ENCODE measurements at places on chromosomes 11 and 22. TPM values are rescaled to one million over a fixed set of nuclear protein-coding genes. Genes with fewer than 3 reads are reported as not detected.

Gene OR6A2
- total RNA-seq, result 0.05 TPM

Gene ZNF74
- 9.2 TPM for total RNA-seq

Gene IGLL5
- not detected for total RNA-seq

Gene OR2AT4
- total RNA-seq, result not detected

DNA sequence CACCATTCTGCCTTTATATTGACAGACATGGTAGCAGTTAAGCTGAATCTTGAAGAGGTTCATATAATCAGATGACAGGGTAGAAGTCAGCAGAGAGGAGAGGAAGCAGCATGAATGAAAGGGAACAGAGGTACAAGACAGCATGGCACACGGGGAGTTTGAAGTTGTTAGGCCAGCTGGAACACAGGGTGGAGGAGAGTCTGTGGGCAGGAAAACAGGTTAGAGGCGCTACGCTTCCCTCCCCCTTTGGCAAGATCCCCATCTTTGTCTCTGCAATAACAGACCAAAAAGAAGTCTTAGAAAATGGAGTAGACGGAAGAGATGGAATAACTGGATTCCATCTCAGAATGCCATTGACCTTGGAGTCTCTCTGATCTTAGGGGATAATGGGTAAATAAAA lies 20.0 kb upstream of the NDUFC2 start:
- H3K36me3 ChIP-seq, result peaks cover 42% of the 10 kb centered on the region
- no peak overlapping the region for H3K4me3 ChIP-seq
- no peaks in the 10 kb centered on the region for H3K27me3 ChIP-seq
- no peak overlapping the region for H3K27ac ChIP-seq
- DNase-seq, result no peak

GRCh38 chr11:104944076-104944475 lies 24.3 kb downstream of the CASP4 start:
- no peaks in the 10 kb centered on the region for H3K27me3 ChIP-seq
- no peak for DNase-seq
- H3K4me3 ChIP-seq, result no peak overlapping the region
- peaks cover 13% of the 10 kb centered on the region for H3K4me1 ChIP-seq

DNA sequence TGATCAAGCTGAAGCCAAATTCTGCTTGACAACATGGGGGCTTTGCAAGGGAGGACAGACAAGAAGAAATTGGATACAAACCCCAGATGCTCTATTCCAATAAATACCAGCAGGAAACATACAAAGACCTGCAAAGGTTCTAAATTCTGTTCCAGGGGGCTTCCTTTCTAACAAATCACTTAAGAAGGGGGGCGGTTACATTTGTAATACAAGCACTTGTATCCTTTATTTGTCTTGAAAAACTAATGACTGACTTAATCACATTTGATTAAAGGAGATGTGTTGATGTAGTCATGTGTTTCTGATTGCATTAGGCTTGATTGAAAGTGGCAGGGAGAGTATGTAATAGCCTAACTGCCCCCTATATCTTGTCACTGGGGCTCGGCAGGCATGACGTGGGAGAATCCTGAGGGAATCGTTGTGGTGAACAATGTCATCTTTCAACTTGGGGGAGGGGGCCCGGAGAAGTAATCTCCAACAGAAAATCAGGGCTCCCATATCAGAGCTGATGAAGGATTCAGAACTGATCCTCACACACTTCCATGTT lies 361.7 kb downstream of the INSC start:
- H3K27ac ChIP-seq, result no peak overlapping the region
- no peak for DNase-seq
- no peaks in the 10 kb centered on the region for H3K4me1 ChIP-seq
- H3K36me3 ChIP-seq, result no peaks in the 10 kb centered on the region
- H3K27me3 ChIP-seq, result no peaks in the 10 kb centered on the region

DNA sequence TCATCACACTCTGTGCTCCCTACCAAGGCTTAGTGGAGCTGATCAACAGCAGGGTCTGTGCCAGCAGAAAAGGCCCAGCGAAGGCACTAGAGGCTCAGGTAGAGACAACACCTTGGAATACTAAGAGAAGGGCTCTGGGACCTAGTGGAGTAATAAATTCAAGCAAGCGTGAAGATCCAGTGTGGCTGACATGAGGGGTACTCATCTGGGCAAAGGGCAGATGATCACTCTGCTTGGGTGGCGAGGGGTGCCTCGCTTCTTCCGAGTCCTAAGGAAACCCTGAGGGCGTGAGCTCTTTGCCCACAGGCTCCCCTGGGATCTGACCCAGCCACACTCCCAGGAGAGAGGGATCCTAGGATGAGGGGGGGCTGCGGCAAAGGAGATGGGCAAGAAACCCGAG lies 3.5 kb upstream of the TPBGL start:
- no peaks in the 10 kb centered on the region for H3K36me3 ChIP-seq
- peaks cover 4% of the 10 kb centered on the region for H3K4me1 ChIP-seq
- H3K27me3 ChIP-seq, result peaks cover 28% of the 10 kb centered on the region
- no peak overlapping the region for H3K4me3 ChIP-seq
- H3K27ac ChIP-seq, result no peak overlapping the region
- no peak for DNase-seq

DNA sequence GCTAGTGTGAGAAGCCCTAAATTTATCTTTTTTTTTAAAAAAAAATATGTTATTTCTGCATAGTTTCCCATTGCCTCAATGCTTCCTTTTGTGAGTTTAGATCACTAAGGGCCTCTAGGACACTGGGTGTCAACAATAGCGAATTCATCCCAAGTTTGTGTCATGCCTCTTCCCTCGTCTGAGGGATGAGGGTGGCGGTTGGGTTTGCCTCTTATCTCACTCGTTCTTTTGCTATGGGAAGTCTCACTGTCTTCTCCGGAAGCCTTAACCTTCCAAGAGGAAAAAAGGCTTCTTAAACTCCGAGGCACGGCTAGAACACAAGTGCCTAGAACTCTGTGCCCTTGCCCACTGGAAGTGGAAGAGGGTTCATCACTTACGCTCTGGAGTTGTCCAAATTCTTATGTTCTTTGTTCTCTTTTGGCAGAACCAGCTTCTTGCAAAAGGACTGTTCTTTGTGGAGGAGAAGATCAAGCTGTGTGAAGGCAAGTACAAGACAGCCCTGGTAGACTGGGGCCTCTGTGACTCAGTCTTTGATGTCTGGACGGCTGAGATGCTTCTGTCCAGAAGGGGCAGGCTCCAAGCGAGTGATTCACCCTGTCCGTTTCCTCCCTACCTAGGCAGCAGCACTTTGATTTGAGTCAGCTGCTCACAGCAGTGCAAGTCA lies 78.5 kb downstream of the TRAF6 start:
- no peak overlapping the region for H3K27ac ChIP-seq
- H3K4me1 ChIP-seq, result no peaks in the 10 kb centered on the region
- no peak overlapping the region for H3K4me3 ChIP-seq
- no peak for DNase-seq
- H3K27me3 ChIP-seq, result peaks cover 12% of the 10 kb centered on the region
- H3K36me3 ChIP-seq, result no peaks in the 10 kb centered on the region

DNA sequence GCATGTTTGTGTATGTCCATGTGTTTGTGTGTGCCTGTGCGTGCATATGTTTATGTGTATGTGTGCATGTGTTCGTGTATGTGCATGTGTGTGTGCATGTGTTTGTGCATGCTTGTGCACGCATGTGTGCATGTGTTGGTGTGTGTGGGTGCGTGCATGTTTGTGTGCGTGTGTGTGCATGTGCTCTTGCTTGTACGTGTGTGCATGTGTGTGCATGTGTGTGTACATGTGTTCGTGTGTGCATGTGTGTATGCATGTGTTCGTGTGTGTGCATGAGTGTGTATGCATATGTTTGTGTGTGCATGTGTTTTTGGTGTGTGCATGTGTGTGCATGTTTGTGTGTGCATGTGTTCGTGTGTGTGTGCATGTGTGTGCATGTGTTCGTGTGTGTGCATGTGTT lies 63.4 kb downstream of the TSPAN18 start:
- H3K4me1 ChIP-seq, result no peaks in the 10 kb centered on the region
- H3K36me3 ChIP-seq, result no peaks in the 10 kb centered on the region
- H3K4me3 ChIP-seq, result no peak overlapping the region
- H3K27me3 ChIP-seq, result peaks cover 5% of the 10 kb centered on the region

DNA sequence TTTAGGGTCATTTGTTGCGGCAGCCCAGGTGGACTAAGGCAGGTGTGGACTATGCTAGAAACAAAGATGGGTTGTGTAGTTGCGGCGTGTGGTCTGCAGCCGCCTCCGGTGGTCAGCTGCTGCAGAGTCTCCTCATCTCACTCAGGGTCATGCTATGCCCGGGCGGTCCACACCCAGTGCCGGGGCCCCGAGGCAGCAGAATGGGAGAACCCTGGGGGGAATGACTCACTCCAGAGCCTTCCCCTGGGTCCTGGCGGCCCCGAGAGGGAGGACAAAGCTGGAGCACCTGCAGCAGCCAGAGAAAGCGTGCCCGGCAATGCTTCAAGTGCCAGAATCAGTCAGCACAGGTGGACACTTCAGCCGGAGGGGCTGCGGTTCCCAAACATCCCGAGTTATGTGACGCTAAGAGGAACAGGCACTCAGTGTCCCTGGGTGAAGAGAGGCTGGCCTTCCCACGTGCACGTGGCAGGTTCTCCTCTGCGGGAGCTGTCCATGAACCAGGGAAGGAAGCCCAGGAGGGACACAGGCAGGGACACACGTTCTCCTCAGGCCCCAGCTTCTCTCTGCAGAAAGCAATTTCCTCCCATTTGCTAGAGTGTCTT lies 289.6 kb upstream of the B3GAT1 start:
- H3K4me1 ChIP-seq, result no peaks in the 10 kb centered on the region
- no peak overlapping the region for H3K4me3 ChIP-seq
- H3K27ac ChIP-seq, result no peak overlapping the region
- H3K36me3 ChIP-seq, result no peaks in the 10 kb centered on the region

- no peak for DNase-seq
- H3K36me3 ChIP-seq, result no peaks in the 10 kb centered on the region
- peaks cover 23% of the 10 kb centered on the region for H3K27me3 ChIP-seq
- H3K4me3 ChIP-seq, result no peak overlapping the region
- H3K27ac ChIP-seq, result no peak overlapping the region
- peaks cover 4% of the 10 kb centered on the region for H3K4me1 ChIP-seq
These were observed 42.1 kb upstream of the ATXN10 start for GRCh38 chr22:45629469-45630089.

All from activated CD8-positive, alpha-beta T cell treated with anti-CD3 and anti-CD28 coated beads, Interleukin-2, amount 10 ng/mL, durations not matched to agents 7 days and 5 days (primary cell).